WTC11 (cell line): ENCODE measurements at places on chromosomes 7 and 10. TPM values are rescaled to one million over a fixed set of nuclear protein-coding genes. Genes with fewer than 3 reads are reported as not detected.

Gene MIOS
- total RNA-seq, result 38.8 to 43.9 TPM (median 41.3 TPM) in 3 replicates

Gene HOXA9
- total RNA-seq, result not detected in 3 replicates

Gene ODAD2
- total RNA-seq, result 4.1 to 4.3 TPM (median 4.1 TPM) in 3 replicates

- 0 out of 2 replicates have a peak overlapping the region, but pooled peaks have one; percentile 54 for H3K27ac ChIP-seq
- no peaks in the 10 kb centered on the region; the same call in 1 of the 2 replicates for H3K36me3 ChIP-seq
Observed at GRCh38 chr7:65840446-65840845, 32.4 kb upstream of the VKORC1L1 start.

DNA sequence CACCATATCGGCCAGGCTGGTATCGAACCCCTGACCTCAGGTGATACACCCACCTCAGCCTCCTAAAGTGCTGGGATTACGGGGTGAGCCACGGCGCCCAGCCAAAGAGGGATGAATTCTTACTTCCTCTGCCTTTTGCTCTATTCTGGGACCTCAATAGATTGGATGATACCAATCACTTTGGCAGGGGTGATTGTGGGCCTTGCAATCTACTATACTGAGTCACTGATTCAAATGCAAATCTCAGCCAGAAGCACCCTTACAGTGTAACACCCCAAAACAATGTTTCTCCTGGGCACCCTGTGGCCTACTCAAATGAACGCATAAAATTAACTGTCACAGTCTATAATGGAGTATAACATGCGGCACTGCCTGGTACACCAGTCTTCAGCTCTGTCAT, 596.7 kb upstream of the LRRTM3 start:
- peak overlapping the region; percentile 75; the same call in 1 of the 2 replicates for H3K27ac ChIP-seq
- no peaks in the 10 kb centered on the region for H3K27me3 ChIP-seq
- DNase-seq, result peak; percentile 12
- peaks cover 22% of the 10 kb centered on the region for H3K4me1 ChIP-seq
